ENCODE measurements at places on chromosomes 16 and 17.

GRCh38 chr17:32916134-32916533, 11.8 kb upstream of the TMEM98 start:
- no peak for DNase-seq

DNA sequence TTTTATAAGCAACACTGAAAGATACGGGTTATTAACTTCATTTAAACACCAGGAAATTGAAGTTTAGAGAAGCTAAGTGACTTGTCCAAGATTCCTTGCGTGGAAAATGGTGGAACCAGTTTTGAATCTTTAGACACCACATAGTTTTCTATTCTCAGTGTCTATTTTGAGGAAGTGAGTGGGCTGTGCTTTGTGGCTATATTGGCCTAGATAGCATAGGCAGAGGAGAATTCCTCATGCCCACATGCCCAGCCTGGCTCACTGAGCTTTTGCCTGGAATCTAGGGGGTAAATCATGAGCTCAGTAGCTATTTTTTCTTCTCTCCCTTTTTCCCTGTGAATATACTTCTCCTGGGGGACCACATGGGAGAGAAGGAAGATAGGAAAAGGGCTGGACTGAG, 431.3 kb downstream of the HS3ST3B1 start:
- no peak for DNase-seq

- DNase-seq, result no peak
Observed at GRCh38 chr17:15086776-15087295, 178.3 kb downstream of the PMP22 start.

DNA sequence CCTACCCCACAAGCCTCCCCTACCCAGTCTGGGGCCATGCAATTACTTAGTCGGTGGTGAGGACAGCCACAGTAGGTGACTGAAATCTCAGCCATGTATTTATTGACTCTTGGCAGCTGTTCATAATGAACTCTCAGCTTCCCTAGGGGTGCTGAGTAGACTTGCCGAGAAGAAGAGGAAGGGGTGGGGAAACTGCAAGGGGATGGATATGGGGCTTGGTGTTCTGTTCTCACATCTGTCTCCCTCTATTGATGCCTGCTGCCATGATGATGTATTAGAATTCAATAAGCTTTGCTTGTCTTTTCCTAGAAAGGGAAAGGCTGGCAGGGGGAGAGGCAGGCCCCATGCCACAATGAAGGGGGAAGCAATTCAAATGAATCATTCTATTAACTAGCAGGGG, 112.9 kb downstream of the GP2 start:
- no peak for DNase-seq

All from NCI-H446 (cell line).